ENCODE measurements at places on chromosomes 6 and 20. TPM values are rescaled to one million over a fixed set of nuclear protein-coding genes. Genes with fewer than 3 reads are reported as not detected.

OR2J3 gene
- not detected for total RNA-seq

PI3 gene
- not detected for total RNA-seq

LY86 gene
- total RNA-seq = not detected

RSPH4A gene
- 0.18 TPM for total RNA-seq

TCP11 gene
- total RNA-seq = not detected

CYB5R4 gene
- 13.4 TPM for total RNA-seq

EPHA7 gene
- not detected for total RNA-seq

ALDH8A1 gene
- 0.95 TPM for total RNA-seq

CPXM1 gene
- 20.3 TPM for total RNA-seq

MLN gene
- total RNA-seq = not detected

SIRPD gene
- not detected for total RNA-seq

STMND1 gene
- not detected for total RNA-seq

MAPK14 gene
- 50.6 TPM for total RNA-seq

PROKR2 gene
- not detected for total RNA-seq

CEP43 gene
- 19.0 TPM for total RNA-seq
